ENCODE measurements at places on chromosomes 11 and 22.
A peak's percentile ranks its signal among the peaks of the same experiment; 100 is the strongest.

DNA sequence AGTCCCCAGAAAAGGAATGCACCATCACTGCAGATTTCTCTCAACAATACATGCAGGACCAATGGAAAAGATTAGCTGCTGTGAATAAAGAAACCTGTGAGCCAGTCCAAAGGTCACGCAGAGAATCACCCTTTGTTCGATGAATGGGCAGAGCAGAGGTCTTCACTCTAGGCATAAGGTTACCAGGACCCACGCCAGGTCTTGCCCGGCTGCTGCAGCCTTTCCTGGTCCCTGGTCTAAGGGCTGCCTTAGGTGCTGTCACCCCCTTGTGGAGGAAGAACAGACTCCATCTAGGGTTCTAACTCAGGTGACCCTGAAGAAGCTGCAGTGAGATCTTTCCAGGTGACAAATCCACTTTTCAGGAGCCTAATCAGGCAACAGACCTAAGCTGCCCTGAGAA lies 29.0 kb upstream of the NAP1L4 start:
- DNase-seq: peak; percentile 37

DNA sequence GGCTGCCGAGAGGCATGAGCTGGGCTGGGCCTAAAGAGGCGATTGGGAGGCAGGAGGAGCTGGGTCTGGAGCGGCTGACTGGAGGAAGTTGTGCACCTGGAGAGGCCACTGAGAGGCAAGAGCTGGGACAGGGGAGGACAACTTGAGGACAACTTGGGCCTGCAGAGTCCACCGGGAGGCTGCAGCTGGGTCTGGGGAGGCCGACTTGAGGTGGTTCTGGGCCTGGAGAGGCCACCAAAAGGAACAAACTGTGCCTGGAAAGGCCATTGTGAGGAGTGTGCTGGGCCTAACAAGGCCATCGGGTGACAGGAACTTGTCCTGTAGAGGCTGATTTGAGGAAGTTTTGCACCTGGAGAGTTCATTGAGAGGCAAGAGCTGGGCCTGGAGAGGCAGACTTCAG lies 41.5 kb downstream of the OR4C45 start:
- no peak for DNase-seq

DNA sequence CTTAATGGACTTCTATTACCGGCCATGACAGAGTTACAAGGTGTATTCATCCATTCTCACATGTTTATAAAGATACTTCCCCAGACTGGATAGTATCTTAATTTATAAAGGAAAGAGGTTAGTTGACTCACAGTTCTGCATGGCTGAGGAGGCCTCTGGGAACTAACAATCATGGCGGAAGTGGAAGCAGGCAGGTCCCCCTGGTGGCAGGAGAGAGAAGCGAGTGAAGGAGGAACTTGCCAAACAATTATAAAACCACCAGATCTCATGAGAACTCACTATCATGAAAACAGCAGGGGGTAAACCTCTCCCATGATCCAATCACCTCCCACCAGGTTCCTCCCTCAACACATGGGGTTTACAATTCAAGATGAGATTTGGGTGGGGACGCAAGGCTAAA lies 170.0 kb upstream of the PDGFD start:
- peak; percentile 34 for DNase-seq

- no peak for DNase-seq
These were observed 20.0 kb downstream of the USH1C start for GRCh38 chr11:17524221-17524620.
